ENCODE measurements at places on chromosomes 5 and 9. TPM values are rescaled to one million over a fixed set of nuclear protein-coding genes. Genes with fewer than 3 reads are reported as not detected.

- DNase-seq, result peak; percentile 10
Observed at GRCh38 chr9:127166651-127167524, 44.5 kb upstream of the ANGPTL2 start.

DNA sequence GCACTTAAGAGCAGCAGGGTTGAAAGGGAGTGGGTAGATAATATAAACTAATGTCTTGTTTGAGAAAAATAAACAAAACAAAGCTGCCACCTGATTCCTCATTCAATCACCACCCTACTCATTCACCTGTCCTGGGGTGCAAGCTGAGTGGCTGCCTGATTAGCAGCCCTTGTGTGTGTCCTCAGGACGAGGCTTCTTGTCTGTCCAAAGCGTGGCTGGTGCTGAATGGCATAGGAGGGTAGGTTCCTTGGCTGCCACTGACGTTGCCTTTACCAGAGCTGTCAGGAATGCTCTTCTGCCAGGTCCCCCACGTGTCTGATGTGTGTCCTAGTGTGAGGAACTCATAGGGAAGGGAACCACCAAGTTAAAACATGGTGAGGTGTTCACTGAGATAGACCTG lies 146.6 kb upstream of the SLC24A2 start:
- DNase-seq, result no peak

- no peak for DNase-seq
Observed at GRCh38 chr5:116673453-116673852, 98.8 kb upstream of the SEMA6A start.

- peak; percentile 47 for DNase-seq
Observed at GRCh38 chr9:715743-716400, 125.6 kb upstream of the DMRT1 start.

Gene DBH
- total RNA-seq, result not detected

DNA sequence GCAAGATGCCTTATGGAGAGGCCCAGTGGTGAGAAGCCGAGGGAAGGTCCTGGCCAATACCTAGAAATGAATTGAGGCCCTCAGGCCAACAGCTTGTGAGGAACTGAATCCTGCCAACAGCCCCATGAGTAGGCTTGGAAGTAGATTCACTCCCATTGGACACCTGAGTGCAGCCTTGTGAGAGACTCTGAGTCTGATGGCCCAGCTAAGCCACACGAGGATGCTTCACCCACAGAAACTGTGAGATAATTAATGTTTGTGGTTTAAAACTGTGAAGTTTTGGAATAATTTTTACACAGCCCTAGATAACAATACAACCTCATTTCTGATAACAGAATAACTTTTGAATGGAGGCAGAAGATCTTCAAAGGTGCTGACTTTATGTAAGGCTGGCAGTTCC lies 65.9 kb upstream of the DAP start:
- DNase-seq, result no peak

DNA sequence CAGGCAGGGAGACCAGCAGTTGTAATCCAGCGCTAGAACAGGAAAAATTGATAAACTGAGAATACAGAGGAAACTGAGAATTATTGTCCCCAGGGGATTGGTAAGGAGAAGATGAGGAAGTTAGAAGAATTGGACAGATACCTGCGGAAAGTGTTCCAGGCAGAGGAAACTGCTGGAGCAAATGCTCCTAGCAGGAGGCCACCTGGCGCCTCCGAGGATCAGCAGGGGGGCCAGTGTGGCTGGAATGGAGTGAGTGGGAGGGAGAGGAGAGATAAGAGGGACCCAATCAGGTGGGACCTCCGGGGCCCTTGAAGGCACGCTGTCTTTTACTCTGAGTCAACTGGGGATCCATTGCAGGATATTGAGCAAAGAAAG lies 695 bp upstream of the ANXA6 start:
- DNase-seq, result no peak

Gene GLDC
- 3.4 TPM for total RNA-seq

- DNase-seq, result no peak
Observed at GRCh38 chr5:135162661-135163265, 128.7 kb upstream of the PITX1 start.

DNA sequence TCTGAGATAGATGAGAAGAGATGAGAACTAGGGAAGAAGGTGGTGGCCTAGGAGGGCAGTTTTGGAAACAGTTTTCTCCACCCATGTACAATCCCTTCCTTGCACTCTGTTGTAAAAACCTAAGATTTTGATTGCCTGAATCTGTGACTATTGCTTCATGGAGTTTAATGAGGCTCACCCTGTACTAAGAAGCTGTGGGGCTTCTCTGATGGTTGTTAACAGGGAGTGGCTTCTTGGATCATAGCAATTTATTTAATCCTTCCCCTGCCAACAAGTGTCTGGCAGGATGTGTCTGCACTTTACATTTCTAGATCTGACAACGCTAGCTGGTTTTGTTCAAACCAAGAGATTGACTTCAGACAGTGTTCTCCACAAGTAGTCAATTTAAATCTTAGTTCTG lies 74.7 kb upstream of the C5orf46 start:
- DNase-seq, result no peak

DNA sequence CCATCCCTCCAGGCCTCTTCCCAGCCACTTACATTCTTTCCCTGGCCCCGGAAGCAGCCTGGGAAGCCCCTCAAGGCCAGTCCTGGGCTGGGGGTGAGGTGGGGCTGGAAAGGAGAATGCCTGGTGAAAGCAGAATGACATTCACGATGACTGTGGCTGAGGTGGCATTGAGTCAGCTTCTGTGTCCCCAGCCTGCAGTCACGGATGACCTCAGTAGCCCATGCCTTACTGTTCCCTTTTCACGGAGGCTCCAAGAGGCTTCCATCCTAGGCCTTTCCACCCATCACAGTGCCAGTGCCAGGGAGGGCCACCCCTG lies 2.7 kb downstream of the PRDM12 start:
- DNase-seq, result no peak

GRCh38 chr5:38384396-38384795 lies 126.0 kb downstream of the EGFLAM start:
- no peak for DNase-seq

- no peak for DNase-seq
Observed at GRCh38 chr9:124308606-124309491, 51.1 kb downstream of the NEK6 start.

- no peak for DNase-seq
Observed at GRCh38 chr5:113378081-113378480, 56.7 kb downstream of the TSSK1B start.

Gene SDHA
- 137 TPM for total RNA-seq

Gene KIAA0825
- total RNA-seq, result 1.4 TPM

DNA sequence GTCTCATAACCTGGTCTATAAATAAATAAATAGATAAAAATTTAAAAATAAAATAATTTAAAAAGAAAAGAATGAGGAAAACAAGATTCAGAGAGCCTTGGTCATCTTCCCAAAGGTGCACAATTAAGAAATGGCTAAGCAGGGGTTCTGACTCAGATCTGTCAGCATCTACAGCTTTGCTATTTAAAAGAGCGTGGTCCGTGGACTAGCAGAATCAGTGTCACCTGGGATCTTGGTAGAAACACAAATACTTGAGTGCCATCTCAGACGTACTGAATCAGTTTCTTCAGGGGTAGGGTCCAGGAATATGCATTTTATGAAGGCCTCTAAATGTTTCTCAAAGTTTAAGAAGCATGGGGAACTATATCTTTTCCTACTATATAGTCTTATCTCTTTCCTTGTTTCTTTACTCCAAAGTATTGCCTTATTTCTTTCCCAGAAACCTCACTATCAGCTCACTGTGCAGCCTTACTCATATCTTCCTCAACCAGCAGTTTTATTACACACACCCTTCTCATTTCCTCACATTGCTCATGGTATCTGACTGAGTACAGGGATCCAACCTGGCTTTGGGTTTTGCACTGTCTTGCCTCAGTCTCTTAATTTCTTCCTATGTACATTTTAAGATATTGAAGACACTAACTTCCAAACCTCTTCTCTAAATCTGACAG lies 58.6 kb downstream of the TMC1 start:
- DNase-seq, result no peak

Gene MYOT
- not detected for total RNA-seq

GRCh38 chr5:6328173-6328572 lies 50.2 kb downstream of the MED10 start:
- DNase-seq, result peak; percentile 7

Gene SPOCK1
- total RNA-seq, result 1.0 TPM

Gene IRX1
- total RNA-seq, result not detected

DNA sequence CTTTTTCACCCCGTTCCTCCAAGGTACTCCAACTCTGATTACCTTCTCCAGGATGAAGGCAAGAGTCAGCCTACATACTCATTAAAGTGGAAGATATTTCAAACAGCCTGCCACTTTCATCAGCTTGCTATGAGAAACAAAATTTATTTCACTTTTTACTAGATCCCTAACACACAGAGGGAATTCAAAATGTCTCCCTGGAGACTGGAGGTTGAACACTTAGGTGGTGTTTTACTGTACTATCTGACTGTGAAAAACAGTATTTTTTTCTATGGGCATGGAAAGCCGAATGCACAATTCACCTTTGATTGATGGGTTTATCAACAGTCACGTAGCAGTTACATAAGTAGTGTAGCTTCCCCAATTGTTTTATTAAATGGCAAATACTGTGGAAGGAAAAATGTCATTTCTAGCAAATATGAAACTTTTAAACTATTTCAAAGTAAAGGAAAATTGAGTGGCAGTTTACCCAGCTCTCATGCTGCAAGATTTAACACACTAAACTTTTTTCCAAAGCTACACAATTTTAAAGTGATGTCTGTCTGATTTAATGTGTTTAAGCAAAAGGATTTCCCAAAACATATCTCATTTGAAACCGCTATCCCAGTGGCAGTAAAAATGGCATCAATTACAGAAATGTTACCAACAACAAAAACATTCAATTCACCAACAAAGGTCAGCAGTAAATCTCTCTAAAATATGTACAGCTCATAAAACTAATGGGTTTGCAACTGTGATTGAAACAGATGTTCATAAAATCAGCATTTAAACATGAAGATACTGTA lies 125.0 kb upstream of the TLE4 start:
- DNase-seq, result no peak

Data from dermis microvascular lymphatic vessel endothelial cell (primary cell).